ENCODE measurements at places on chromosomes 5 and 9.

GRCh38 chr5:87787086-87787485 is 374.4 kb upstream of the CCNH start:
- DNase-seq, result no peak

GRCh38 chr9:83012168-83012921 is 50.6 kb downstream of the RASEF start:
- peak; percentile 12 for DNase-seq

DNA sequence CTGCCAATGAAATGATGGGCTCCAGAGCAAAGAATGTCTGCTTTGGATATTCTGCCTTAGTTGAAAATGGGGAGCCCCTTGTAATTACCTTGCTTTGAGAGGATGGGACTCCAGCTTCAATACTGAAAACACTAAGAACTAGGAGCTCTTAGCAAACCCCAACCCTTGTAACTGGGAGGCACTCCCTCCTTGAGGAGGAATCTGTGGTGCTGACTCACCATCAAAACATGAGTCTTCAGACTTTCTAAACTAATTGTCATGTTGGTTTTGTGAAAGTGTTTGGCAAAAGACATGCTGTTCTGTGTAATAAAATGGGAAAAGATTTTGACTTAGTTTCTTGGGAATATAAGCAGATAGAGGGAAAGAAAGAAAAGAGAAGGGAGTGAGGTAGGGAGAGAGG is 91.9 kb upstream of the PTPRD start:
- DNase-seq, result no peak

GRCh38 chr5:78677777-78678668 is 29.5 kb upstream of the LHFPL2 start:
- peak; percentile 99 for DNase-seq

DNA sequence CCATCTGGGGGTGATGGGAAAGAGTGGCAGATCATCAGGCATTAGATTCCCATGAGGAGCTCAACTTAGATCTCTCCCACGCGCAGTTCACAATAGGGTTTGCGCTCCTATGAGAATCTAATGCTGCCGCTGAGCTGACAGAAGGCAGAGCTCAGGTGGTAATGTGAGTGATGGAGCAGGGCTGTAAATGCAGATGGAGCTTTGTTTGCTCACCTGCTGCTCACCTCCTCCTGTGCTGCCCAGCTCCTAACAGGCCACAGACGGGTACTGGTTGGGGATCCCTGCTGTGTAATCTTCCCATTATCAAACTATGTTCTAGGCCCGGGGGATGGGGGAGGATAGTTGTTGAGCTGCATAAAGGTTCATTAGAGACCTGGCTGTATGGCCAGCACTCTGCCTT is 58.4 kb downstream of the UGCG start:
- DNase-seq, result no peak

- peak; percentile 20 for DNase-seq
Observed at GRCh38 chr5:89534331-89534730, 651.3 kb upstream of the MEF2C start.

- peak; percentile 27 for DNase-seq
Observed at GRCh38 chr5:142015781-142016533, 3.1 kb upstream of the GNPDA1 start.

DNA sequence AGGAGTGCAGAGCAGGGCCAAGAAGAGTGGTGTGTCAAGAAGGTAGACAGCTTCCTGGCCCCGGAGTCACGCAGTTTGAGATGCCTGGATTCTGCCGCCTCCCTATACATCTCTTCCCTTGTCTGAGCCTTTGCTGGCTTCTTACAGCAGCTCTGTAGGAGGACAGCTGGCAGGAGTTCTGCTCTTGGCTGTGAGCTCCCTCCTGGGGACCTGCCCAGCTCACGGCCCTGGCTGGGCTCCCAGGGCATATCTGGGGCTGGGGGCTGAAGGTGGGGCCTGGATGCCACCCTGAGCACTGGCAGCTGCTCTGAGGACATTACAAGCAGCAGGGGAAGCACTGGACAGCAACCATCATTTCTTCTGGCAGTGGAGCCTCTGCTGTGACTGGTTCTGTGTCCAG is 786 bp upstream of the TSSK1B start:
- DNase-seq, result no peak

- DNase-seq, result peak; percentile 18
Observed at GRCh38 chr5:83924171-83924570, 203.5 kb upstream of the HAPLN1 start.

GRCh38 chr5:171783051-171783450 is 2.6 kb upstream of the SMIM23 start:
- DNase-seq, result peak; percentile 68

- DNase-seq, result no peak
Observed at GRCh38 chr5:109743041-109743531, 53.4 kb downstream of the MAN2A1 start.

DNA sequence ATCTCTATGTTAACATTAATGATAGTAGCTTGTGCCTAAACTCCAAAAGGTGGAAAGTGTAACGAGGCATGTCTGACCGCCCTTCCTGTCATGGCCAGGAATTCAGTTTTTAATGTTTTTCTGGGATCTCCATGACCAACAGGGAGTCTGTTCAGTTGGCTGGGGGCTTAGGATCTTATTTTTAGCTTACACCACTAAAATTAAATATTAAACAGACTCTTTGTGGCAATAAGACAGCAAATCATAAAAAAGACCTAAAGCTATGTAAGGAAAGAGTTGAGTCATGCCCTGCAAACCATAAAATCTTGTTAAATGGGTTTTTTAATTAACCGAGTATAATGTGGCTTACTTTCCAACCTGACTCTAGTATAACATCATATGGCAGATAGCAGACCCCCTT is 247.8 kb downstream of the DIRAS2 start:
- no peak for DNase-seq

- DNase-seq, result peak; percentile 45
Observed at GRCh38 chr9:28234894-28235277, 661.6 kb upstream of the C9orf72 start.

GRCh38 chr5:180315762-180316212 is 23.9 kb upstream of the MAPK9 start:
- peak; percentile 57 for DNase-seq

GRCh38 chr9:13942695-13943094 is 371.2 kb downstream of the NFIB start:
- peak; percentile 89 for DNase-seq

DNA sequence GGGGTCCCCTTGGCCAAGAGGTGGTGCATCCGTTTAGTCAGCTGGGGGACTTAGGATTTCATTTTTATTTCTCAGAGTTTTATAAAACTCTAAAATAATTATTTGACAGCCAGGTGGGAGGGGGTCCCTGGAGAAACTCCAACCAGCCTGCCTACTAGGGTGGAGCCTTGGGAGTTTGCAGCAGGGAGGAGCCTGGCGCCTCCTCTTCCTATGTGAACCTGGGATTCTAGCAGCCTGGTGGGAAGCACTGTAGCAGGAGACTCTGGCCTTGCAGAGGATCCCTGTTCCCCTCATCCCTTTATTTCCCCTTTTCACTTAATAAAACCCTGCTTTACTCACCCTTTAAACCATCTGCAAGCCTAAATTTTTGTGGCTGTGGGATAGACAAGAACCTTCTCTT is 50.8 kb downstream of the FXN start:
- no peak for DNase-seq

DNA sequence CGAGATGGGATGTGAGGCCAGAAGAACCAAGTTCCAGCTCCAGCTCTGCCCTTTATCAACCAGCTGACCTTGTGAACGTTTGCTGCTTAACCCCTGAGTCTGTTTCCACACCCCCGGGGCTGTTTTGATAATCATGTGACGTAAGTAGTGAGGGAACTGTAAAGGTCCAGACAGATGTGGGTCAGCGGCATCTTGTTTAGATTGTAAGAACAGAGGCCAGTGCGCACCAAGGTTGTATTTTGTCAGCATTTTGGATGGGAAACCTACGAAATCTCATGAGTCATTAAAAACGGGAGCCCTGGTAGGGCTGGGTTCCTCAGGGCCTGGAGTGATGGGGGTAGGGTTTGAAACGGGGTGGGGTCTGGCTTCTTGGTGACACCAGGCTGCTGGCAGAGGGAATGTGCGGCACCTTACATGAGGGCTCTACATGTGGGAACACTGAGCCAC is 13.8 kb upstream of the COL15A1 start:
- DNase-seq, result peak; percentile 100

- DNase-seq, result peak; percentile 69
Observed at GRCh38 chr9:19127871-19128500, 694 bp upstream of the PLIN2 start.

DNA sequence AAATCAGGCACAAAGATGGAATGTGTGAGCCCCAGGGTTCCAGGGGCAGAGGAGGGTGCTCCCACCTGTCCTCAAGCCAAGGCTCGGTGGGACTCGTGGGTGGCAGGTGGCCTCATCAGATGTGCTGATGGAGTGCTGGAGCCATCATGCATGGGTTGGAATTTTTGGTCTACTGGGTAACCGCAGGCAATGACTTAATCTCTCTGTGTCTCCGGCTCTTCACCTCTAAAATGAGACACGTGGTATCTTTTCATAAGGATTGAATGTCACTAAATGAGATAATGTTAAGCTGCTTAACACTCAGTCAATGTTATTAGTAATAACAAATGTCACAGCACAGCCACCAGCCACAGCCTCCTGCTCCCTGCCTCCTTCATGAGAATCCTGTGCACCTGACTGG is 245.5 kb downstream of the HSPA4 start:
- DNase-seq, result no peak

DNA sequence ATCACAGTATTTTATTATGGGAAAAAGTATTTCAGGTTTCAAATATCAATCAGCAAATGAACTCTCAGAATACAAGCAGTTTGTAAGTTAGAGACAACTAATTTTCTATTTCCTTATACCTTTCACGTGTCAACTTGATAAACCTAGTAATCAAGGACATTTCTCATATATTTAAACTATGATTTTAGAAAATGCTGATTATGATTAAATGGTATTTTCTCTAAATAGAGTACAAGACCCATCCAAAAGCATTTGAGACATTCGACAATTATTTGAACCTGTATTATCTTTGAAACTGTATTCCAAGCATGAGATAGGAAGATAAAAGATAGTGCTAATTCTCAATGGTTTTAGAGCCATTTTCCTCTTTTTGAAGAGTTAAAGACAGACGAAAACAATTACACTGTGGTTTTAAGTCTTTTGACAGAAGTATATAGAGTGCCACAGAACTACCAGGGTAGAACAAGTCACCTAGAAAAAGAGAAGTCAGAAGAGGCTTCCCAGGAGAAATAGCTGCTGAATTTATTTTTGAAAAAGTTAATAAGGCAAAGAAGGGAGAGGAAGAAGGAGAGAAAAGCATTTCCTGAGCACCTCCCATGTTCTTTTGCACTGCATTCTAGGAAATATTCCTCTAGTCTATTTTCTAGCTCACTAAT is 5.6 kb downstream of the MEIKIN start:
- DNase-seq, result no peak

DNA sequence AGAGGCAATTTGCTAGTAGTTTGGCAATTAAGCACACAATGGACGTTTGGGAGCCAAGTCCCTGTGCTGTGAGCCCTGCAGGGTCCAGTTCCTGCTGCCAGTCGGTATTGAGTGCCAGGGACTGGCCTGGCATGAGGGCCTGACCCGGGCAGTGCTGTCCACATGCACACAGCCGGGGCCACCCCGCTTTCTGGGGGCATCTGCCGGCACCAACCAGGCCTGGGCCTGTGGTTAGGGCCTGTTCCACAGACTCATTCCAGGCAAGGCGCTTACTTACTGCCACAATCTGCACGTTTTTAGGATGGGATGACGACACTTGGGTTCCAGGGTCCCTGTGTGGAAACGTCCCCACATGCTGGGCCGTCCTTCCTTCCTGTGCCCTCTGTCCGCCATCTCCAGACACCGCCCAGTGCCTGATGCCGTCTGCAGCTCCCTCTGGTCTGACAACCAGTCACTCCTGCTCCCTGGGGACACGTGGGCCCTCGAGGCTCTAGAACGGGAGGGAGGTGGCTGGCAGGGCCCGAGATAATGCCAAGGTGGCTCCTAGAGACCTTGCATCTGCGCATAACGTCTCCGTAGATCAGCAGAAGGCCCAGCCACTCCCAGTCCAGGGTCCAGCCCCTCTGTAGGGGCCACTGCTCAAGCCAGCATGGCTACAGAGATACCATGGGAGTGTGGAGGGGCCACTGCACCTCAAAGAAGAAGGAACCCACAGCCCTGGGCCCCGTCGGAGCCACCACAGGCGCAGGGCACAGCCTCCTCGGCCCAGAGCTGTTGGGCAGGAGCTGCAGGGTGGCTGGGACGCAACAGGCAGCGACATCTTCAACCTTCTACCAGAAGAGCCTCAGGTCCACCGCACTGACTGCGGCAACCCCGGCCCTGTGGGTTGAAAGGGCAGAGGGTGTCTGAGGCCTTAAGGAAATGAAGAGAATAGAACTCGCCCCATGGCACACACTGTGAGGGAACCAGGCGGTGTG is 24.7 kb downstream of the SLC9A3 start:
- no peak for DNase-seq

DNA sequence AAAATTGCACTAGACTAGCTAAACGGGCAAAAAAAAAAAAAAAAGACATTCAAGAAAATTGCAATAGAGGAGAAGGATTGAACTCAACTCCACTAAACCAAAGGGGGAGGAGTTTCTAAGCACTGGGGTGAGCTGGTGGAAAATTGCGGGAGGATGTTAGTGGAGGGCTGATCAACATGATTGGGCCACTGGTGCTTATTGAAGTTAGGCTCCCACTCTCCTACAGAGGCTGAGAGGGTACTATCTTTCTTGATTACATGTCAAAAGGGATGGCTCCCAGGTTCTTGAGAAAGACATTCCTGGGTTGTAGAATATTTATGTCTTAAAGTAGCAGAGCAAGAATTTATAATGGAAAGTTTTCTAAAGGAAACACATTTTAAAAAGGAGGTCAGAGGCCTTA is 38.0 kb downstream of the CAMK4 start:
- DNase-seq, result no peak

DNA sequence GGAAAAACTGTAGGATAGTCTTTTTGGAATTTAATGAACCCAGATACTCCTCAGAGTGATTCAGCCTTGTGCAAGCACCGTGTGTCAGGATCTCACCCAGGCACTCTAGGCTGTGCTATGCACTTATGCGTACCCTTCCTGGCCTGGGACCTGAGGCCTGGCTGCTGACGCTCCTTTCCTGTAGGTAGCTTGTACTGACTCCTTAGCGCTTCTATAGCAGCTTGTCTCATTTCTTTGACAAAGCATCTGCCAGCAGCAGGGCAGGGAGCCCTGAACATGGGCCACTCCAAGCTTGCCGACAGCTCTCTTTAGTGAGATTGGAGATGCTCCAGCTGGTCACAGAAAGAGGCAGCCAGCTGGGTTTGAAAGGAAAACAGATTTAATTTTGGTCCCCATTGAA is 147.3 kb downstream of the SGCD start:
- peak; percentile 17 for DNase-seq

GRCh38 chr5:73883646-73884045 is 257.6 kb downstream of the ARHGEF28 start:
- peak; percentile 33 for DNase-seq

GRCh38 chr9:84699984-84700383 is 30.5 kb downstream of the NTRK2 start:
- DNase-seq, result no peak
